ACHN (cell line): ENCODE measurements at places on chromosomes 7 and 10.

GRCh38 chr10:84224411-84225028, 824 bp downstream of the LRIT2 start:
- DNase-seq: peak; percentile 13

GRCh38 chr10:17387861-17388503, 66.4 kb downstream of the ST8SIA6 start:
- DNase-seq: no peak

DNA sequence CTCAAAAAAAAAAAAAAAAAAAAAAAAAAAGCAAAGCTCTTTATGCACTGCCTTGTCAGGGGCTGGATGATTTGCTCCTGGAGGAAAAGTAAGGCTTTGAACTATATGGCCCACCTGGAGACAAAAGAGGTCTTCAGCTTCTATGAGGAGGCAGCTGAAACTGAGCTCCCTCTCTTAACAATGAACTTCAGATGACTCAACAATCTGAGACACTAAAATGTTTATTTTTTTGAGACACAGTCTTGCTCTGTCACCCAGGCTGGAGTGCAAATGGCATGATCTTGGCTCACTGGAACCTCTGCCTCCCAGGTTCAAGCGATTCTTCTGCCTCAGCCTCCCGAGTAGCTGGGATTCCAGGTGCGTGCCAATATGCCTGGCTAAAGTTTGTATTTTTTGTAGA, 36.7 kb downstream of the RAB19 start:
- DNase-seq: no peak

DNA sequence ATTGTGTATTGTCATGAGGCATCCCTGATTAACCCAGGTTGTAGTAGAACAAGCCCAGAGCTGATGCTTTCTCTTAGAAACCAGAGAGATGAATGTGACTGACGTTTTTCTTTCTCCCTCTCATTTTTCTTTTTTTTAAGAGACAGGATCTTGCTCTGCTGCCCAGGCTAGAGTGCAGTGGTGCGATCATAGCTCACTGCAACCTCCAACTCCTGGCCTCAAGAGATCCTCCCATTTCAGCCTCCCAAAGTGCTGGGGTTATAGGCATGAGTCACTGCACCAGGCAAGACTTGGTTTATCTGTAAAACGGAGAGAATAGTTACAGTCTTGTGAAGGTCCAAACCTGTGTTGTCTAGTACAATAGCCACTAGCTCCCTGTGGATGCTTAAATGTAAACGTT, 5.4 kb downstream of the LMTK2 start:
- DNase-seq: no peak

DNA sequence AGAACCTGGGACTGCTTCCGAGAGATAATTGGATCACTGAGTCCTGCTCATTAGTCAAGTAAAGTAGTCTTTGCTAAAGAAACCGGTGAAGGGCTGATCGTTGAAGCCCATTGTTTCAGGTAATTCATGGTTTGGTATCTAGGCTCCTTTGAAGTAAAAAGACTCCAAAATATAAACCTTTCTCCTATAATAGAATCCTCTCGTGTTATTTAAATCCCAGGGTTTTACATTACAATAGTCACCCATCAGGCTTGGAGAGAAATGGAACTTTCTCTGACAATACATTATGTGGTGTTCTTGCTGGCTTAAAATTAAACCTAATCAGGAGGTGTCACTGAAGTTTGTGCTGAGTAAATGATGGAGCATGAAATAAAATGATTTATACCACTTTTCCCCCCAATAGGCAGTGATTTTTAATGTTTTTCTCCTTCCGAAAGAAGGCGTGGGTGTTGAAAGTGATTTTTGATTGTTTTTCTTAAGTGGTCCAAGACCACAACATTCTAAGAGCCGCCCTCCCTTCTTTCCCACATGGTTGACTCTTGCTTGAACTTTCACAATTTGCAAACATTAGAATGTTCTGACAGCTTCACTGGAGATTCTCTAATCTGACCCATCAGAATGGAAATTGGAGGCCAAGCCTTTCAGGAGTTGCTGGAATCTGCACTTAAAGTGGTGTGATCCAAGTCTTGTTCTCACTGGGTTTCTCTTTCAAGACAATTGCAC, 44.2 kb downstream of the LRMDA start:
- no peak for DNase-seq

- DNase-seq: no peak
These were observed 61.1 kb downstream of the PPP1R17 start for GRCh38 chr7:31748084-31748483.

GRCh38 chr10:25678666-25679065, 255.4 kb upstream of the MYO3A start:
- DNase-seq: no peak

- DNase-seq: no peak
These were observed 236.6 kb downstream of the ELMO1 start for GRCh38 chr7:37212051-37212450.

- no peak for DNase-seq
These were observed 20.2 kb upstream of the OPTN start for GRCh38 chr10:13079776-13080050.

DNA sequence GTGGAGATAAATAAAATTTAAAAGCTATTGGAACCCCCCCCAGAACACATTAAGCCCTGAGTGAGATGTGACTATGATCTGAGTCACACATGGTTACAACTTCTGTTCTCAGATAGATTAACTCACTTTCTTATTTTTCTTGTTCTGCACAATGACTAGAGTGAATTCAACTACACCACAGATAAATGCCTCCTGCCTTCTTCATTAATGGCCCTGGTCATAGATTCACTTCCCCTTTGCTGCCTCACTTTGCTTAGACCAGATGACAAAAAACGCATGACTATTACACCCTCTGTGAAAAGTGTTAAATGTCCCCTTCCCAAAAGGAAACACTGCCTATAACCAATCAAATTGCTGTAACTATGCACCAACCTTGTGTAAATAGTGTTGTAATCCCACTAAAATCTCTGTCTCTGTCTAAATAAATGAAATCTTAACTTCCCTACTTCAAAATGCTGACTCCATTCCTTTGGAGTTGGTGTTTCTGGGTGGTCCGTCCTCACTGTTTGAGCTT, 49.4 kb downstream of the AKR1D1 start:
- DNase-seq: peak; percentile 68

GRCh38 chr7:13236026-13236425, 548.6 kb downstream of the ARL4A start:
- DNase-seq: no peak

DNA sequence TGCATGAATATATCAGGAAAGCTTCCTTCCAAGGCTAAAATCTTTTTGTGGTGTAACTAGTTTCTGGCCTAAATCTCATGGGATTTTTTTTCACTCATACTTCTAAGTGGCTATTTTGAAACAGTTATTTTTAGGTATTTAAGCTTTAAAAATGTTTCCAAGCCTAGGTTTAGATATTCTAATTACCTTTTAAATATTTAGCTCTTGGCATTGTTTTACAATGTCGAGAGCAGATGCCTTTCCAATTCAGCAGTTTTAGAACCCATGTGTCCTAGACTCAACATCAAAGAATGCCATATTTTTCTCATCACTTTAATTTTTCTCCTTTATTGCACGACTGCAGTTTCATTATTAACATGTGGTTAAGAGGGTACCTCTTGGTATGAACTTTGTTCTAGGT, 27.1 kb upstream of the STOX1 start:
- peak; percentile 17 for DNase-seq

DNA sequence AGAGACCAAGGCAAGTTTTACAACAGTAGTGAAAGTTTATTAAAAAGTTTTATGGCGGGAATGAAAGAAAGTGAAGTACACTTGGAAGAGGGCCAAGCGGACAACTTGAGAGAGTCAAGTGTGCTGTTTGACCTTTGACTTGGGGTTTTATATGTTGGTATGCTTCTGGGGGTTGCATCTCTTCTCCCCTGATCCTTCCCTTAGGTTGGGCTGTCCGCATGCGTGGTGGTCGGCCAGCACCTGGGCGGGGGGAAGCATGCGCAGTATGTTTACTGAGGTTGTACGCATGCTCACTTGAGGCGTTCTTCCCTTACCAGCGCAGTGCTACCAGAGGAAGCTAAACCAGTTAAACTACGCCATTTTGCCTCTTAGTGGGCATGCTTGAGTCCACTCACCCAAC, 31.9 kb downstream of the NUP42 start:
- DNase-seq: no peak

GRCh38 chr10:91519899-91520514, 109.9 kb downstream of the HECTD2 start:
- no peak for DNase-seq

DNA sequence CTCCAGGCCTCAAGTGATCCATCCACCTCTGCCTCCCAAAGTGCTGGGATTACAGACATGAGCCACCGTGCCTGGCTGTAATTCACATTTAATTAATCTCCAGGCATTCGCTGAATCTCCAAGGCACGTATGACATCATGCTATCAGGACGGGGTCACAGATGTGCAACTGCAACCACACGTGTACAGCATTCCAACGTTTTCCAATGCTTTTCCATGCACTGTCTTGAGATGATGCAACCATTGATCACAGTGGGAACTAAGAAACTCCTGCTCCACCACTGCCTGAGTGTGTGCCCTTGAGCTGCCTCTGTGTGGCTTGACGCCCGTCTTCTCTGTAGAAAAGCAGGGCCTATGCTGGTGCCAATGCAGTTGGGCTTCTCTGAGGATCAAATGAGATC, 119.8 kb upstream of the LYZL2 start:
- DNase-seq: no peak

DNA sequence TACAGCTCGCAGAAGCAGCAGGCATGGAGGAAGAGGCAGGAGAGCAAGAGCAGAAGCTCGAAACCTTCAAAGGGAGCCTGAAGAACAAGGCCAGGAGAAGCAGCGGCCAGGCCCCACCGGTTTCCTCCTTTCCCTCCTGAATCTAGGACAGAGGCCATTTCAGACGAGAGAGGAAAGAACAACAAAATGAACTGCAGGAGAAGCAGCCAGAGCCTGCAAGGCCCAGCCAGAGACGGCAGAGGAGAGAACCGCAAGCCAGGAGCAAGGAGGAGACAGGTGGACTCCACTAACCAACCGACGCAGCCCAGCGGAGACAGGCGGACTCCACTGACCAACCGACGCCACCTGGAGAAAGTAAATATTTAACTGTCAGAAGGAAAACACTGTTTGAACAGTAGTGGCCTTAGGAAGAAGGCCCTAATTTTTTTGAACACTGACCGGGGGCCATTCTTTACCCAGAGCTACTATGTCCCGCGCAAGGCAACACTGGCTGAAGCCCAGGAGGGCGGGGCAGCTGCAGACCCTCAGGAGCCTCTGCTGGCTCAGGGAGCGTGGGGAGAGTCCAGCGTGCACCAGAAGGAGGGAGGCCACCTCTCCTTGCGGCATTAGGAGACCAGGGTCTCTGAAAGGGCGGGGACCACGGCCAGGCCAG, 559.2 kb downstream of the PTPRN2 start:
- DNase-seq: no peak

GRCh38 chr7:28442540-28443420, 30.5 kb downstream of the CREB5 start:
- no peak for DNase-seq

GRCh38 chr10:69056129-69056528, 31.8 kb upstream of the SRGN start:
- DNase-seq: no peak

DNA sequence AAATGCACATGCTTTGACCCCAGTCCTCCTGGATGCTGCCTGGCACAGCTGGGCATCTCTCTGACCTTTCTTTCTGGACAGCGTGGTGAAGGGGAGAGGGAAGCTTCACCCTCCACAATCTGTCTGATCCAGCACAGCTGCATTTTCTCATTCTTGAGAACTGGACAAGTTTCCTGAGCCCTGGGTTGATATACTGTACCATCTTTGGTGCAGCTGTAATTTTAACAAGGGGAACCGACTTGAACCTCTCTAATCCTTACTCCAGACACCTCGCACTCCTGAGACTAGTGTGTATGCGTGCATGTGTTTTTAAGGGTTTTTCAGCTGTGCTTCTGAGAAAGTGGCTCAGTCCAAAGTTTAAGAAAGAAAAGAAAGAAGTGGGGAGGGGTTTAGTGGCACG, 655.7 kb downstream of the INHBA start:
- no peak for DNase-seq

- peak; percentile 61 for DNase-seq
These were observed 1.7 kb upstream of the UPP1 start for GRCh38 chr7:48087349-48087748.

DNA sequence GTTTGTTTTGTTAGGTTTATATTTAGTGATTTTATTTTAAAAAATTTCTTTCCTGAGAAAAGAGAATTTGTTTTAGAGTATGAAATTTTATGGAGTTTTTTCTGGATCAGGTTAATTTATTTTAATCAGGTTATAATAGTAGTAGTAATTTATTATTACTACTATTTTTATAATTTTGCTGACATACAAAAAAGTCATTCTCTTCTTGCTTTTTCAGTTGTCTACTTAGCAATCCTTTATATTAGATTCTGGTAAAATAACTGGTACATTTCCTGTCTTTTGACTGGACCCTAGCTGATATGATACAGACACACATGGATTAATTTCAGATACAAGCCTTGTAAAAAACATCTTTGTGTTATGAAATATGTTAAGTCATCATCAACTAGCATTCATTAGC, 5.3 kb downstream of the CASD1 start:
- DNase-seq: no peak

- no peak for DNase-seq
These were observed 187.4 kb downstream of the PARD3 start for GRCh38 chr10:34627741-34628140.

DNA sequence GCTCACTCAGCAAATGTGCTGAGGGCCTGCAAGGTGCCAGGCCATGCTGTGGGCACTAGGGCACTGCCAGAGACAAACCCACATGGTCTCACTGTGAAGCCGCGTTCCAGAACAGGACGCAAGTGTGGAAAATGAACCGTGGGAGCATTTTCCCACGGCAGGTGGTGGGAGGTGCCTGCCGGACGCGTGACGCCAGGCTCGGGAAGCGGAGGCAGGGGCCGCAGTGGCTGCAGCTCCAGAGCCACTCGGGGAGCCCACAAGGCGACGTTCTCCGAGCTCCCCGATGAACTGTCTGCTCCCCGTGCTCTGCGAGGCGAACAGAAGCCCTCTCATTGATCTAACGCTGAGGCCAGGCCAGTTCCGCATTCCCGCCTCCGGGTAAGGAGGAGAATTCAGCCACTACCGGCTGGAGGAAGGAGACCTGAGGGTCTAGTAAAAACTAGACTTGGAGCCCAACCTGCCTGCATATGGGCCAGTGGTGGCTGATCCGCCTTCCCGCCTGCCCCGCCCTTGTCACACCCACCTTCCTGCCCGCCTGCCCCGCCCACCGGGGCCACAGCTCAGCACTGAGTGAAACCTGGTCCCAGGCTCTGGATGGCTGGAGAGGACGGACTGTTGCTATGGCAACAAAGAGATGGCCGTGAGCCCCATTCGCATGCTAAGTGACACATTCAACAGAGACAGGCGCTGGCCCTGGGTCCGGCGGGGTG, 13.1 kb downstream of the ADGRA1 start:
- no peak for DNase-seq

DNA sequence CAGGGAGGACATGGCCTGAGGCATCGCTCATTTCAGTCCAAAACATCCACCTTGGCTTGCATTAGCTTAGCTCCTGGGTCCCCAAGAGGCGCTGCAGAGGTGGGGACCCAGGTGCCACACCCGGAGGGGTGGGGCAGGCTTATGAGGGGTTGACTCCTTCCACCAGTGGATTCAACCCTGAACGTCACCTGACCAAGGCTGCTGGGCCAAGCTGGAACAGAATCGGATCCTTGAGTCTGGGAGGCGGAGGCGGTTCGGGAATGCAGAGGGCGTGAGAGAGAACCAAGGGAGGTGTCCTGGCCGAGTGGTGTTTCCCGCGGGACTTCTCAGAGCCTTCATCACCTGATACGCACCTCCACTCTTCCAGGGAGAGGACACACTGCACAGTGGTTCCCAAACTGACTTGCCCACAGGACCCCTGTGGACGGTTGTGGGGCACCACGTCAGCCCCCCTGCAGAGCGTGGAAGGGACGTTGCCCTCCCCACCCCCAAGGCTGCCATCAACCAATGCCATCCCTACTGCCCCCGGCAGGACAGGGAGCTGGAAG, 4.5 kb upstream of the MICALL2 start:
- no peak for DNase-seq
